Transverse colon (tissue), 4 donors: ENCODE measurements at places on chromosomes 12 and 14.

DNA sequence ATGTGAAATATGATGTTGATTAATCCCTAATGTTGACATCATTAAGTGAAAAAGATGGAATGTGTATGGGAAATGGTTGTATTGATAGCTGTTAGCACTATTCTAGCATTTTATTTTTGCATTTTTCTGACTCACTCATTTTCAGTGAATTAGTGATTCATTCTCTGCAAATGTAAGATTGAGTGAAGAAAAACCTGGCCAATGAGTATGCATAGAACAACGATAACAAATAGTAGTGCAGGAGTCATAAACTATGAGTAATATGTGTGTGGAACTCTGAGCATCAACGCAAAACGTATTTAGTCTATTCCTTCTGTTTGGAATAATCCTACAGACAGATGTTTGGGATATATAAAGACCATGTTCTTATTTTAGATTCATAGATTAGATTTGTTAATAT, 76.3 kb upstream of the RTL1 start:
- H3K27me3 ChIP-seq: no peaks in the 10 kb centered on the region
- no peak for DNase-seq
- no peaks in the 10 kb centered on the region for H3K4me1 ChIP-seq

DNA sequence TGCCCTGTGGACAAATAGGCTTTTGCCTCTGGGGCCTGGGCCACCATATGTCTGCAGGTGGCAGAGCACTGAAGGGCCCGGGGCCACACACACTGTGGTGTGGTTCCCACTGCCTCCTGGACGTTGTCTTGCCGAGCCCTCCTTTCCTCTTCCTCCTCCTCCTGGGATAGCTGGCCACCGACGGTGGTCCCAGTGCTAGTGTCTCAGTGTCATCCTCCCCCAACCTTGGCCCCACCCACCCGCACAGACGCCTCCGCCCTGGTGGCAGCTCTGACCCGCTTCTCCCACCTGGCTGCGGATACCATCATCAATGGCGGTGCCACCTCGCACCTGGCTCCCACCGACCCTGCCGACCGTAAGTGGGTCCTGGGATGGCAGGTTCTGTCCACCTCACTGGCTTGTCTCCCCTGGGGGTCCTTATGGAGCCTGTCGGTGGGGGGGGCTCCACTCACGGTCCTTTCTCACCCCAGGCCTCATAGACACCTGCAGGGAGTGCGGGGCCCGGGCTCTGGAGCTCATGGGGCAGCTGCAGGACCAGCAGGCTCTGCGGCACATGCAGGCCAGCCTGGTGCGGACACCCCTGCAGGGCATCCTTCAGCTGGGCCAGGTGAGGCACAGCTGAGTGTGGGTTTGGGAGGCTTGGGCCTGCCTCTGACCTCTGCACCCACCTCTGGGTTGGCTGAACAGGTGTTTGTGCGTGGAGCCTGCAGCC, 23.5 kb downstream of the HIP1R start:
- H3K4me3 ChIP-seq: no peak overlapping the region
- no peaks in the 10 kb centered on the region for H3K36me3 ChIP-seq
- no peaks in the 10 kb centered on the region for H3K27me3 ChIP-seq
- H3K4me1 ChIP-seq: peaks cover 29% of the 10 kb centered on the region
- no peak overlapping the region for H3K27ac ChIP-seq

GRCh38 chr12:26318661-26319068, 123.3 kb downstream of the SSPN start:
- H3K4me1 ChIP-seq: no peaks in the 10 kb centered on the region
- H3K4me3 ChIP-seq: no peak overlapping the region
- no peaks in the 10 kb centered on the region for H3K27me3 ChIP-seq
- no peak overlapping the region for H3K27ac ChIP-seq

GRCh38 chr12:34126239-34126641, 103.9 kb downstream of the ALG10 start:
- no peaks in the 10 kb centered on the region for H3K36me3 ChIP-seq
- H3K4me3 ChIP-seq: no peak overlapping the region
- H3K27ac ChIP-seq: no peak overlapping the region
- DNase-seq: no peak
- H3K27me3 ChIP-seq: no peaks in the 10 kb centered on the region

- H3K4me3 ChIP-seq: no peak overlapping the region
- no peak for DNase-seq
- no peak overlapping the region for H3K27ac ChIP-seq
- H3K4me1 ChIP-seq: no peaks in the 10 kb centered on the region
- no peaks in the 10 kb centered on the region for H3K27me3 ChIP-seq
Observed at GRCh38 chr12:31033146-31033545, 40.5 kb upstream of the DDX11 start.

DNA sequence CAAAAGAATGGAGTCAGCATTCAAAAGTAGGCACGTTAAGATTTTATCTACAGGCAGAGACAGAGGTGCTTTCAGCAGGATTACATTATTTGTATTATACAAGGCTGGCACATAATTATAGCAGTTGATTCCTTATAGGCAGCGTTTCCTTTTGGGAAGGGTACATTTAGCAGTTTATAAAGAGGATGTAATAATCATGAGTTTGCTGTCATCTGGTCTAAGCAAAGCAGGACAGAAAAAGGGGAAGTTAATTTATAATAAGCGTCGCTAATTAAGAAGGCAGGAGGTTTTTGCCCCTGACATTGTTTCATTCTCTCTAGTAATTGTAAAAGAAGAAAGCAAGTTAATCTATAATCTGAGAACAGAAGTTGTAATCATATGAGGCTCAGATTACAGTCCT, 259.9 kb upstream of the MDGA2 start:
- no peaks in the 10 kb centered on the region for H3K4me1 ChIP-seq
- no peaks in the 10 kb centered on the region for H3K27me3 ChIP-seq
- no peak overlapping the region for H3K4me3 ChIP-seq
- no peaks in the 10 kb centered on the region for H3K36me3 ChIP-seq
- H3K27ac ChIP-seq: no peak overlapping the region

DNA sequence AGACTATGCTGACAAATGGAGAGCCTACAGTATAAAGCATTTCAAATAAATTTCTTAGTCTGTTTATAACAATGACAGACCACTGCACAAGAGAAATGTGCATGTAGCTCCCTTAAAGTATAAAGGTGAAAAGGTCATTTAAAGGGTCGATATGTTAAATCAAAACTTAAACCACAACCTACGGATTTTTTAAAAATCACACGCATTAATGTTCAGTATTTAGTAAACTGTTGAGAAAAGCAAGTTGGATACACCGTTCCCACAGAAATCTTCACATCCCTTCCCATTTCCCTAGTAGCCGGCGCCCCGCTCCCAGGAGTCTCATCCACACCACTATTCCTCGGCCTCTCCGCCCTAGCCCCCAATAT, 614 bp downstream of the FKBP3 start:
- H3K4me1 ChIP-seq: peaks cover 6% of the 10 kb centered on the region
- peaks cover 3% of the 10 kb centered on the region for H3K36me3 ChIP-seq
- H3K4me3 ChIP-seq: peak overlapping the region; percentile 68
- no peaks in the 10 kb centered on the region for H3K27me3 ChIP-seq
- DNase-seq: no peak

- no peaks in the 10 kb centered on the region for H3K27me3 ChIP-seq
- peaks cover 7% of the 10 kb centered on the region for H3K4me1 ChIP-seq
- H3K36me3 ChIP-seq: no peaks in the 10 kb centered on the region
- H3K27ac ChIP-seq: no peak overlapping the region
- no peak overlapping the region for H3K4me3 ChIP-seq
- no peak for DNase-seq
Observed at GRCh38 chr14:94321421-94322271, 1.5 kb downstream of the SERPINA6 start.

DNA sequence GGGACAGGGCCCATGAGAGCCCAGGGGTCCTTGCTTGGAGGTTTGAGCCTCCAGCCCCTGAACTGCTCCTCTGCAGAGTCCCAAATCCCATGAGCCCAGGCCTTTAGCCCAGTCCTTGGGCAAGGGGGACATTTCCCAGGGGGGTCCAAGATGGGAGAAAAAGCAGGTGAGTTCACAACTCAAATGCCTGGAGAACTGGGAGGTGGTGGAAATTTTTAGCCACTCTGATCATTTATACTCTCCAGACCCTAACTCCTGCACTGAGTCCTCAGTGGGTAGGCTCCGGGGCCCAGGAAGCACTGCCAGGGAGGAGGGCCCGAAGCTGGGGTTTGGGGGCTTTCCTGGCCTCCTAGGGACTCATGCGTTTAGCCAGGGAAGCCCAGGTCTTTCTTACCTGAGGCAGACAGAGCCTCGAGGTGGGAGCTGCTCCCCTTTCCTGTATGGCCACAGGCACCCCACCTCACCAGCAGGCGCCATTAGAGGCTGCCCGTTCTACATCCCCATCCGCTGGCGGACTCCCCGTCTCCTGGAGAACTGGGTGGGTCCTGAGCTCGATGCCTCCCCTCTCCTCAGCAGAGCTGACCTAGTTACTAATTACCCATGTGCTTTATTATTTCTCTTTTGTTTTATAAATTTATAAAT, 998 bp downstream of the HNF1A start:
- peaks cover 25% of the 10 kb centered on the region for H3K4me1 ChIP-seq
- peak overlapping the region; percentile 56 for H3K4me3 ChIP-seq
- peak overlapping the region; percentile 91 for H3K27ac ChIP-seq

- H3K27me3 ChIP-seq: no peaks in the 10 kb centered on the region
- H3K36me3 ChIP-seq: no peaks in the 10 kb centered on the region
- H3K4me3 ChIP-seq: no peak overlapping the region
- no peak overlapping the region for H3K27ac ChIP-seq
Observed at GRCh38 chr12:42735861-42736361, 146.4 kb upstream of the PRICKLE1 start.

- H3K4me1 ChIP-seq: peaks cover 44% of the 10 kb centered on the region
- no peak for DNase-seq
- H3K36me3 ChIP-seq: no peaks in the 10 kb centered on the region
Observed at GRCh38 chr12:29152223-29152868, 3.3 kb downstream of the FAR2 start.

GRCh38 chr12:15858353-15858752, 23.8 kb upstream of the STRAP start:
- H3K27me3 ChIP-seq: no peaks in the 10 kb centered on the region
- H3K4me1 ChIP-seq: peaks cover 23% of the 10 kb centered on the region
- no peaks in the 10 kb centered on the region for H3K36me3 ChIP-seq
- no peak overlapping the region for H3K27ac ChIP-seq
- H3K4me3 ChIP-seq: no peak overlapping the region

DNA sequence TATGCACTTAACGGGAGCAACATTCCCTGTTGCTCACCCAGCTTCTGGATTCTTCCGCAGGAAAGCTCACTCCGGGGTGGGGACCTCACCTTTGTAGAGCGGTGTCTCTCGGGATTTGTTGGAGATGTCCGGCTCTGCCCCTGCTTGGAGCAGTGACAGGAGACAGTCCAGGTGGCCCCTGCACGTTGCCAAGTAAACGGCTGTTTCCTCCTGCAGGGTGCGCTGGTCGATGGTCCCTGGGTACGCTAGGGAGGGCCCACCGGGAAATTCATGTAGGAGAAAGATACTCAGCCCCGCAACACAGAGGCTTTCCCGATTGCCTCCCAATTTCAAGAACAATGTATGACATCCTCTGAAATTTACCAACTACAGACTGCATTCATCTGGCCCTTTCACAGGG, 23.1 kb downstream of the ASB2 start:
- peak overlapping the region; percentile 87 for H3K27ac ChIP-seq
- peak; percentile 46 for DNase-seq
- no peaks in the 10 kb centered on the region for H3K36me3 ChIP-seq
- H3K27me3 ChIP-seq: no peaks in the 10 kb centered on the region
